ENCODE measurements at places on chromosomes 1 and 21. TPM values are rescaled to one million over a fixed set of nuclear protein-coding genes. Genes with fewer than 3 reads are reported as not detected.

Gene RLF
- total RNA-seq, result 83.7 TPM

Gene SYNC
- 7.8 TPM for total RNA-seq

Gene RGS4
- total RNA-seq, result 41.1 TPM

Gene G0S2
- 2.1 TPM for total RNA-seq

Gene HCRTR1
- total RNA-seq, result 2.5 TPM

Gene LDLRAD1
- not detected for total RNA-seq

Gene NOS1AP
- total RNA-seq, result 7.6 TPM

Gene AMY1A
- not detected for total RNA-seq

Gene PLXNA2
- 47.5 TPM for total RNA-seq

Gene KIAA0040
- total RNA-seq, result 1.2 TPM

Gene PPT1
- total RNA-seq, result 65.5 TPM

Gene LCE2B
- total RNA-seq, result not detected

Gene FCRLA
- not detected for total RNA-seq

Gene SCCPDH
- 72.7 TPM for total RNA-seq

Gene RGS7
- 31.1 TPM for total RNA-seq

Gene FCGR2B
- total RNA-seq, result 0.46 TPM

Gene PADI2
- 3.5 TPM for total RNA-seq

Gene CR1L
- total RNA-seq, result not detected

Gene SPATA46
- not detected for total RNA-seq

Data from diencephalon (tissue), 1 donor.